ENCODE measurements at places on chromosomes 16 and 17. TPM values are rescaled to one million over a fixed set of nuclear protein-coding genes. Genes with fewer than 3 reads are reported as not detected.

DNA sequence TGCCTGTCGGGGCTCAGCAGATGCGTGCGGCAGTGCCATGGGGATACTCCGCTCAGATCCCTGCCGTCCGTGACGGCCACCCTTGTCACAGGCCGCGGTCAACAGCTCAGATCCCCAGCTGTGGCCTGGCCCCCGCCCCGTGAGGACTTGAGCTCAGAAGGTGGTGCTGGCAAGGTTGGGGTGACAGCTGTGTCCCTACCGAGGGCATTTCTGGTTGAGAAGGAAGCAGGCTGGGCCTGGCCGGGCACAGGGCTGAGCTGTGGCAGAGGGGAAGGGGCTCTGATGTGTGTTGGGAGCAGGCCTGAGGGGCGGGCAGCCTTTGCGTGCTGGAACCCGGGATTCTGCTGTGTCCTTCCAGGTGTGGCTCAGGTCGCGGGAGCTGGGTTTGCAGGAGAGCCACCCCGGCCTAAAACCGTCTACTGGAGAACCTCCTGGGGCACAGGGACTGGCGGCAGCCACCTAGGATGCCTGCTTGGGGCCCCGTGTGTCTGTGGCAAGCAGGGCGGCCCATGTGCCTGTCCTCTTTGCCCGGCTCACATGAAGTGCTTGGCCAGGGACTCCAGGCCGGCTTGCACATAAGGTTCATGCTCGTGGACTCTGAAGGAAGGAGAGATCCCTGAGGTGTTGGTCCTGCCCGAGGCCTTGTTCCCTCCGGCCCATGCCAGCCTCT is 5.1 kb downstream of the UBE2I start:
- no peak for DNase-seq

DNA sequence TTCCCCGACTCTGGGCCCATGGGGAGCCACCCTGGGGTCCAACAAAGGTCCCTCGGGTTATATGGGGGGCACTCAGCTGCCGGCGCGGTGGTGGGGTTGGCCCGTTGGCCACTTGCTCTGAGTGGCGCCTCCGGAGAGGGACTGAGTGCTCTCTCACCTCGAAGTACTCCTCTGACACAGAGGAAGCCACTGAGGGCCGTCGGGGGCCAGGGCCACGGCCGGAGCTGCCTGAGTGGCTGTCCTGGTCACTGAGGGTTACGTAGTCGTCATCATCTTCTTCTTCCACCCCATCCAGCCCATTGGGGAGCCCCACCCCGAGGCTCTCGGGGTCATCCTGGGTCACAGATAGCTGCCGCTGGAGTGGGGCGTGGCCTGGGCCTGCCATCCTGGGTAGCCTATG is 25.7 kb downstream of the SLC5A10 start:
- no peak for DNase-seq

KRT33B gene
- not detected for total RNA-seq

CLEC19A gene
- not detected for total RNA-seq

CHRNE gene
- 0.56 TPM for total RNA-seq
